Activated CD8-positive, alpha-beta memory T cell treated with anti-CD3 and anti-CD28 coated beads for 4 hours (primary cell): ENCODE measurements at places on chromosomes 16 and 17.

GRCh38 chr16:57315416-57315815, 30.9 kb upstream of the PLLP start:
- DNase-seq: no peak

- no peak for DNase-seq
Observed at GRCh38 chr16:75019007-75019406, 20.2 kb downstream of the ZNRF1 start.

DNA sequence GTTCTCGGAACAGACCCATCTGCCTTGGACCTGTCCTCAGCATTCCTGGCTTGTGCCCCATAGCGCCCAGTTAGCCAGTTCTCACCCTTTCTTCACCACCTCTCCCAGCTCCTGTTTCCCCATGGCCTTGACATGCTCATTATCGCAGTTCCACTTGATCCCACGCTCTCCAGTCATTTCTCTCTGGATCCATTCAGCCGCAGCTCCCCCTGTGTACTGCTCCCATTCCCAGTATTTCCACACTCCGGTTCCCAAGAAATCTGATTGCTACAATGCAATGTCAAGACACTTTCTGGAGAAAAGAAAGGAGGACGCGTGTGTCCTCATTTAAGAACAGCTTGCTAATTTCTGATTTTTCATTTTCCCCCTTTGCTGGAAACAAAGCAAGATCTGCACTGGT, 55.4 kb downstream of the TMEM186 start:
- DNase-seq: no peak

GRCh38 chr17:2107506-2107905, 52.6 kb downstream of the HIC1 start:
- DNase-seq: no peak

GRCh38 chr16:86748652-86749051, 170.3 kb downstream of the FOXL1 start:
- DNase-seq: no peak

GRCh38 chr16:48271728-48272127, 24.4 kb upstream of the ABCC11 start:
- no peak for DNase-seq

DNA sequence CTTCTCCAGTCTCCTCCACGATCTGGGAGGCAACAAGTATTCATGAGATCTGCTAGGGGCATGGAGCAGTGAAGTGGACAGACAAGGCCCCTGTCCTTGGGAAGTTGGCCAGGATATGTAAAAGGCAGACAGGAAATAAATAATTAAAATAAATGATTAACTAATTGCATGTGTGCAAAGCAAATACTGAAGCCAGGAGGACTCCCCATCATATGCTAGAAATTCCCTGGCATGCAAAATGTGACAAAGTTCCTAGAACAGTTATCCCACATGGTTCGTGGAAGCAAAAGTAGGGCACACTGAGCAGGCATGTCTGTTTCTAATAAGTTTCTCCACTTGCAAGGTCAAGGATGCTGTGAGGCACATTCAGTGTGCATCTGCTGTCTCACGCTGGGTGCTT, 86.8 kb downstream of the CDYL2 start:
- DNase-seq: no peak

GRCh38 chr17:80704894-80705293, 160.3 kb downstream of the RPTOR start:
- DNase-seq: no peak

DNA sequence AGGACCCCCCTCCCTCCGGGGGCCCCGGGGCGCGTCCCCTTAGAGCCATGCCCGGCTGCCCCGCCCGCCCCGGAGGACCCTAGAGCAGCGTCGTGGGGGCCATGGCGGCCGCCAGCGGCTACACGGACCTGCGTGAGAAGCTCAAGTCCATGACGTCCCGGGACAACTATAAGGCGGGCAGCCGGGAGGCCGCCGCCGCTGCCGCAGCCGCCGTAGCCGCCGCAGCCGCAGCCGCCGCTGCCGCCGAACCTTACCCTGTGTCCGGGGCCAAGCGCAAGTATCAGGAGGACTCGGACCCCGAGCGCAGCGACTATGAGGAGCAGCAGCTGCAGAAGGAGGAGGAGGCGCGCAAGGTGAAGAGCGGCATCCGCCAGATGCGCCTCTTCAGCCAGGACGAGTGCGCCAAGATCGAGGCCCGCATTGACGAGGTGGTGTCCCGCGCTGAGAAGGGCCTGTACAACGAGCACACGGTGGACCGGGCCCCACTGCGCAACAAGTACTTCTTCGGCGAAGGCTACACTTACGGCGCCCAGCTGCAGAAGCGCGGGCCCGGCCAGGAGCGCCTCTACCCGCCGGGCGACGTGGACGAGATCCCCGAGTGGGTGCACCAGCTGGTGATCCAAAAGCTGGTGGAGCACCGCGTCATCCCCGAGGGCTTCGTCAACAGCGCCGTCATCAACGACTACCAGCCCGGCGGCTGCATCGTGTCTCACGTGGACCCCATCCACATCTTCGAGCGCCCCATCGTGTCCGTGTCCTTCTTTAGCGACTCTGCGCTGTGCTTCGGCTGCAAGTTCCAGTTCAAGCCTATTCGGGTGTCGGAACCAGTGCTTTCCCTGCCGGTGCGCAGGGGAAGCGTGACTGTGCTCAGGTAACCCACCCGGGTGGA, 759 bp downstream of the ALKBH5 start:
- peak; percentile 57 for DNase-seq
